ENCODE measurements at places on chromosomes 7 and 10.

- no peak for DNase-seq
Observed at GRCh38 chr7:156220701-156221100, 408.4 kb upstream of the SHH start.

GRCh38 chr7:113832196-113832745, 86.5 kb downstream of the PPP1R3A start:
- no peak for DNase-seq

GRCh38 chr10:86950349-86950748, 7.1 kb downstream of the MMRN2 start:
- DNase-seq, result no peak

GRCh38 chr10:17599089-17599488, 18.1 kb downstream of the HACD1 start:
- DNase-seq, result no peak

DNA sequence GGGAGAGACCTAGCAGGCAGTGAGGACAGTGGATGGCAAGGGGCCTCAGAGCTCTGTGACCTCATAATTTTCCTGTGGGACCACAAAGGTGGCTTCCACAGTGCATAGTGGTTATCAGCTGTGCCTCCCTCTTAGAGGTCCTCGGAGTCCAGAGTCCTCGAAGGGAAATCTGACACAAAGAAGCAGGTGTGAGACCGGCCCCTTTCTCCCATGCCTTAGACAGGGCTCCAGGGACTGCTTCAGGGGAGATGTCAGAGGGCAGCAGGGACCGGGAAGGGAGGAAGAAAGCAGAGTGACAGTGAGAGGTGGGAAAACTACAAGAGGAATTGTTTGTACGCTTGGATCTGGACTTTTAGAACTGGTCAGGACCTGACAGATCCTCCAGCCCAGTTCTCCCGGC, 66.3 kb downstream of the BAMBI start:
- DNase-seq, result no peak

- DNase-seq, result peak; percentile 60
Observed at GRCh38 chr7:2522780-2523433, 3.3 kb downstream of the LFNG start.

DNA sequence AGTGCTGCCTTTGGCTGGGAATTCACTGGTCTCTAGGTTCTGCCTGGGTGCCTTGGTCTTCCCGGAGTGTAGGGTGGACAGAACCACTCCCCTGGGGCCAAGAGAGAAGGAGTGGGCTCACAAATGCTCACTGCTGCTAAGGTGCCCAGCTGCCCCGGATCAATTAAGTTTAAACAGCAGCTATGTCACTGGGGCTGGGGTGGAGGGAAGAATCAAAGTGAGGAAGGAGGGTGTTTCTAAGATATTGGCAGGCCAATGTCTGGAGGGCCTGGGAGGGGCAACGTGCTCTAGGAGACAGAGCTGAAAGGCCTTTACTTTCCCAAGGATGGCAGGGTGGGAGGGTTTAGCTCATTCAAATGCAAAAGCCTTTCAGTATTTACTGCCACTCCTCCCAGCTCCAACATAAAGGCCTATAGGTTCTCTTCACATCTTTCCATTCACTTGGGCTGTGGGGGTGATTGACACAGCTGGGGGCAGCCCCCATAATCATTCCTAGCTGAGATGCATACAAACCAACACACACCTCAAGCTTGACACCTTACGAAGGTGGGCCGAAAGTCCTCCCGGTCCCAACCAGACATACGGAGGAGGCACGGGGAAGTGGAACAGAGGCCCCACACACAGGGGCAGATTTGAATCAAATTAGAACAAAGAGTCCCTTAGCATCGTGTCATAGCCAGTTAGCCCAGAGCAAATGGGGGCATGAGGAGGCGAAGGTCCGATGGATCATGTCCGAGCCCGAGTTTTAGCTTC, 108.0 kb upstream of the EFCAB10 start:
- DNase-seq, result no peak

DNA sequence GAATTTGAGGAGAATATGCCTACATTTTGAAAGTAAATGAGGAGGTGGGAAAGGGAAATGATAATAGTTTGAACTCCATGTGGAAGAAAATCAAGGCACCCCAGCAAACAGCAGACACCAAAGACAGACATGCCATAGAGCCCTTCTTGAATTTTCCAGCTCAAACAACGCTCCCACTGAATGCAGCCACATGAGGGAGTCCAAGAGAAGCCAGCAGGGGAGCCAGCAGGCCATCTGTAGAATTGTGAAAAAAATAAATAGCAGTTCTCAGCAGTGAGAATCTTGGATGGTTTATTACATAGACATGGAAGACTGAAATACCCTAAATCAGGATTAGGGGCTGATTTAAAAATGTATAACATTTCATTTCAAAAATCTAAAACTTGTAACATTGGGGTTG, 1567.3 kb upstream of the LRRTM3 start:
- DNase-seq, result no peak

GRCh38 chr10:1420661-1421362, 316.5 kb downstream of the ADARB2 start:
- DNase-seq, result peak; percentile 78

DNA sequence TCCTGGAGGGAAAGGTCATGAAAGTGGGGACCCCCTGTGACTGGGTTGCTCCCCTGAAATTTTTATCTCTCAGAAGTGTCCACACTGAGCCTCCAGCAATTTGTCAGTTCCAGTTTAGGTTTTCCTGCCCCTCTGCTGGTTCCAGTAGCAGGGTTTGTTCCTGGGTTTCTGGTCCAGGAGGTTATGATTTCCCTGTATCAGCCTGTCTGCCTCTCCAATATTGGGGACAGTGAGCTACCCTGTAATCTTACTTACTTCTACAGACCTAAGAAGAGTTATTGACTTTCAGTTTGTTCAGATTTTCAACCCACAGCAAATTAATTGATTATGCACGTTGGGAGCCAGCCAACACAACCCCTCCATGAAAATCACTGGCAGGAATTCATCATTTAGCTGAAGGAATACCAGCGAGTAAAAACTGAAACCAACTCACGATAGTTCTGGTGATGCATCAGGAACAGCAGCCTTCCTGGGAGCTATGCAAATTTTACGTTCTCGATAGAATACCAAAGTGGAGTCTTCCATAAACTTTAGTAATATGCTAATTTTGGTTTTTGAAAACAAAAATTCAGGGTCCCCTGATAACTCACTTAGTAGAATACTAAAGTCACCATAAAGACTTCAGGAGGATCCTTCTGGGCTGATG, 31.3 kb upstream of the IL15RA start:
- DNase-seq, result no peak

GRCh38 chr10:63106111-63106755, 26.9 kb upstream of the NRBF2 start:
- no peak for DNase-seq

DNA sequence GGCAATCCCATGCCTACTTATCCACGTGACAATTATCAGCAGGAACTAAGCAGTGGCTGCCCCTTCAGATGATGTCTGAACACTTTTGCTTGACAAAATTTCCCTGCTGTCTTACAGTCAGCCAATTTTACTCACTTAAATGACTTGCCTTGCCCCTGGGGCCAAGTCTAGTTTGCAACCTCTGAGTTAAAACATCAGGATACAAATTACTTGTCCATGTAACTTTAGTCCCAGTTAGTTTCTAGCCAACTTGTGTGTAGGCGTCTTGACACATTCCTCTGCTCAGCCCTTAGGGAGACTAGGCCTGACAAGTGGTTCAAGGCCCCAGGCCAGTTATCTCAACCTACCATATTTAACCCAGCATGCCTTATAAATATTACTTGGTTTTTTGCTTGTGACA, 11.6 kb upstream of the TYSND1 start:
- no peak for DNase-seq

DNA sequence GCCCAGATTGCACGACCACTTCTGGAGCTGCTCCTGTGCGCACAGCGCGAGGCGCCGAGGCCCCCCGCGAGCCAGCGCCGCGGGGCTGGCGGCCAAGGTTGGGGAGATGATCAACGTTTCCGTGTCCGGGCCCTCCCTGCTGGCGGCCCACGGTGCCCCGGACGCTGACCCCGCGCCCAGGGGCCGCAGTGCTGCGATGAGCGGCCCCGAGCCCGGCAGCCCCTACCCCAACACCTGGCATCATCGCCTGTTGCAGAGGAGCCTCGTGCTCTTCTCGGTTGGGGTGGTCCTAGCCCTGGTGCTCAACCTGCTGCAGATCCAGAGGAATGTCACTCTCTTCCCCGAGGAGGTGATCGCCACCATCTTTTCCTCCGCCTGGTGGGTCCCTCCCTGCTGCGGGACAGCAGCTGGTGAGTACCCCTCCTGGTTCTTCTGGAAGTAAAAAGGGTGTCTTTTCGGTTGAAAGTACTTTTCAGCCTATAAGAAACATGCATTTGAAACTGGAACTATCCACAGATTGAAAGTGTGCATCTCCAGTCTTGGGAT, 683 bp downstream of the INSIG1 start:
- DNase-seq, result no peak
